Stimulated activated memory B cell treated with anti-CD40 and anti-IgM and Interleukin-4, amounts not matched to agents 10 μg/mL and 1 μg/mL and 100 μg/mL, for 72 hours (primary cell): ENCODE measurements at places on chromosomes 11 and 22.

DNA sequence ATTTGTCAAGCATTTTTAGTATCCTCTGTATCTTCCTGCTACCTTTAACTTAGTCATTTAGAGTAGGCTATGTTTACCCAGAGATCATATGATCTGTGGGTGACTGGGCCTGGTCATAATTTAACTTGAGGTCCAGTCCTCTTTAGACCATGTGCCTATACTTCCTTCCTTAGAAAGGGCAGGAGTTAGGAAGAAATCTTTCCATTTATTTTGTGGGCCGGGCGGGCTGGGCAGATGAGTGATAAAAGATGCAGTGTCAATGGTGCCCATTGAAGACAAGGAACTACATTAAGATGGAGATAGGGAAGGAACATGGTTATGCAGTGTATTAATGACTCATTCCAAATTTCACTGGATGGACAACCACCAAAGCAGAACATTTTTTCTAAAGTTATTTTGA is 30.9 kb upstream of the PDE3B start:
- no peak overlapping the region for H3K27ac ChIP-seq
- no peaks in the 10 kb centered on the region for H3K27me3 ChIP-seq
- H3K4me3 ChIP-seq: no peak overlapping the region
- H3K4me1 ChIP-seq: no peaks in the 10 kb centered on the region
- no peak for ATAC-seq

DNA sequence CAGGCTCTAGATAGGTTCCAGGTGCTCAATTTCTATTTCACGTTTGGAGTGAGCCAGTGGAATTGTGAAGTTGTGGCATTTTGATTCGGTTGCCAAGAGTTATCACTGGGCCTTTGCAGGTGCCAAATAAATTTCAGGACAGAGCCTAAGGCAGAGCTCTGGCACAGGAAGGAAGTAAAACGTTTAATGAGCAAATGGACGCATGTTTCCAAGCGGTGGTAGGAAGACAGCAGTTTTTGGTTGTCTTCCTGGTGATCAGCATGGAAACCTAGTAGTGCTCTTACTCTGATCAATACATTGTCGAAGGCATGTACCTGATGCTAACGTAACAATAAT is 452 bp downstream of the BIRC3 start:
- H3K27ac ChIP-seq: peak overlapping the region; percentile 97
- H3K4me3 ChIP-seq: peak overlapping the region; percentile 97
- ATAC-seq: no peak
- no peaks in the 10 kb centered on the region for H3K27me3 ChIP-seq
- H3K36me3 ChIP-seq: peaks cover 49% of the 10 kb centered on the region
- peaks cover 62% of the 10 kb centered on the region for H3K4me1 ChIP-seq

DNA sequence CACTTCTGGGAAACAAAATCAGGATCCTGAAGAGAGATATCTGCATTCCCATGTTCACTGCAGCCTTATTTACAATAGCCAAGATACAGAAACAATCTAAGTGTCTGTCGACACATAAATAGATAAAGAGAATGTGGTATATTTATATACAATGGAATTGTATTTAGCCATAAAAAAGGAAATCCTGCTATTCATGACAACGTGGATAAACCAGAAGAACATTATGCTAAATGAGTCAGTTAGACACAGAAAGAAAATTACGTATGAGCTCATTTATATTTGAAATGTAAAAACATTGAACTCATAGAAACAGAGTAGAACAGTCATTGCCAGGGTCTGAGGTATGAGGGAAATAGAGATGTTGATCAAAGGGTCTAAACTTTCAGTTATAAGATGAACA is 6.1 kb downstream of the MRPL17 start:
- no peak overlapping the region for H3K27ac ChIP-seq
- no peaks in the 10 kb centered on the region for H3K27me3 ChIP-seq
- no peak overlapping the region for H3K4me3 ChIP-seq
- H3K4me1 ChIP-seq: peaks cover 21% of the 10 kb centered on the region
- peaks cover 11% of the 10 kb centered on the region for H3K36me3 ChIP-seq

GRCh38 chr11:95279921-95280868 is 49.2 kb upstream of the SESN3 start:
- peak; percentile 81 for ATAC-seq
- H3K27me3 ChIP-seq: no peaks in the 10 kb centered on the region
- peaks cover 35% of the 10 kb centered on the region for H3K4me1 ChIP-seq
- H3K4me3 ChIP-seq: peak overlapping the region; percentile 81
- H3K27ac ChIP-seq: peak overlapping the region; percentile 97

DNA sequence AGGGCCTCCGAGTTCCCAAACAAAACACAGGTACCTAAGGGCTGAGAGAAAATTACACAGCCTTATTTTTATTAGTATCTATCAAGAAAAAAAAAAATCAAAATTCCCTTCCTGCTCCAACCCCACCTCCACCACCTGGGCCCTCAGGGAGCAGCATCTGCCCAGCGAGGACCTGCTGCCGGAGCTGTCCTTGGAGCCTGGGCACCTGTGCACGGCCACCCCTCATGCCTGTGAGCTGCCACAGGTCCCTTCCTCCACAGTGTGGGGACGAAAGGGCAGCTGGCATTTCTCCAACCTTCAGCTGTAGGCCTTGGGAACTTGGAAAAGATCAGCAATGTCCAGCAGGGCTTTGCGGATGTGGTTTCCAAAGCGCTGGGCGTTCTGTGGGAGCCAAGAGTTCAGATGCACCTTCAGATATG is 6.3 kb upstream of the SYCE3 start:
- no peak overlapping the region for H3K27ac ChIP-seq
- H3K36me3 ChIP-seq: peaks cover 50% of the 10 kb centered on the region
- H3K4me3 ChIP-seq: no peak overlapping the region
- no peaks in the 10 kb centered on the region for H3K27me3 ChIP-seq
- H3K4me1 ChIP-seq: peaks cover 22% of the 10 kb centered on the region

- H3K27ac ChIP-seq: no peak overlapping the region
- H3K36me3 ChIP-seq: no peaks in the 10 kb centered on the region
- peaks cover 12% of the 10 kb centered on the region for H3K4me1 ChIP-seq
- H3K27me3 ChIP-seq: no peaks in the 10 kb centered on the region
- ATAC-seq: no peak
Observed at GRCh38 chr11:7982582-7983119, 4.5 kb upstream of the EIF3F start.

DNA sequence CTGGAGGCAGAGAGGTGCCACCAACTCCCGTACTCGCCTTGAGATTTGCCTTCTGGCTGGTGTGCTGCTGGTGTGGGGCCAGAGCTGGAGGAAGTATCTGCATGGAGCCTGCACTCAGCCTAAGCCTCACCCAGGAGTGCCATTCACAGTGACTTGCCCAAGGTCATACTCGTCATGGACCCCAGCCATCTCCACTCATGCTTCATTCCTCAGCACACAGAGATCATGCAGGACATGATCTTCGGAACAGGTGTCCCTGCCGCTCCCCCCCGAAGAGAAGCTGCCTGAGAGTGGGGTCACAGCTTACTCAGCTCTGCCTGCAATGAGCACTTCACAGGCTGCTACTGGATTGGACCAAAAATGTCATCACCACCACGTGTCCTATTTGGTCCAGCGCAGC is 49.0 kb downstream of the PC start:
- no peak overlapping the region for H3K27ac ChIP-seq
- H3K4me3 ChIP-seq: no peak overlapping the region
- H3K36me3 ChIP-seq: no peaks in the 10 kb centered on the region
- no peaks in the 10 kb centered on the region for H3K4me1 ChIP-seq
- H3K27me3 ChIP-seq: peaks cover 39% of the 10 kb centered on the region

- H3K4me3 ChIP-seq: no peak overlapping the region
- H3K27ac ChIP-seq: no peak overlapping the region
- H3K4me1 ChIP-seq: no peaks in the 10 kb centered on the region
- H3K27me3 ChIP-seq: no peaks in the 10 kb centered on the region
- ATAC-seq: no peak
- peaks cover 23% of the 10 kb centered on the region for H3K36me3 ChIP-seq
Observed at GRCh38 chr11:18472587-18472986, 16.9 kb downstream of the LDHAL6A start.
